Mesendoderm (in vitro differentiated cells): ENCODE measurements at places on chromosomes 13 and 19.
A peak's percentile ranks its signal among the peaks of the same experiment; 100 is the strongest.

GRCh38 chr13:100989392-100989791, 314.8 kb upstream of the TMTC4 start:
- DNase-seq = no peak

- DNase-seq = no peak
Measured at GRCh38 chr19:16207490-16208025, 9.8 kb downstream of the AP1M1 start.

GRCh38 chr13:38590230-38590629, 96.6 kb upstream of the FREM2 start:
- no peak for DNase-seq

DNA sequence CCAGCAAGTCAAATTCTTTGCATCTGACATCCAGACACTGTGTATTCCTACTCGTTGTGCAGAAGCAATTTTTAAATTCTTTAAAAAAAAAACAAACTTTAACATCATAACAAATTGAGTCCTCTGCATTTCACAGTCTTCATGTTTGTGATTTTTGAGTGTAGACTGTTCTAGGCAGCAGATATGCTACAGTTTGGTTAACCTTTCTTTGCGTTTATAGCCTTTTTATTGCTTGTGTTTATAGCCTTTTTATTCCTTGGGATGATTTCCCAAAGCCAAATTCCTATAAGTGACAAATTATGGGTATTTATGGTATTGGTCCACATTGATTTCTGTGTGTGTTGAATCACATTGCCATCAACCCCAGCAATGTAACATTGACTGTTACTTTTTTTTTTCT, 14.9 kb upstream of the RNF113B start:
- no peak for DNase-seq

DNA sequence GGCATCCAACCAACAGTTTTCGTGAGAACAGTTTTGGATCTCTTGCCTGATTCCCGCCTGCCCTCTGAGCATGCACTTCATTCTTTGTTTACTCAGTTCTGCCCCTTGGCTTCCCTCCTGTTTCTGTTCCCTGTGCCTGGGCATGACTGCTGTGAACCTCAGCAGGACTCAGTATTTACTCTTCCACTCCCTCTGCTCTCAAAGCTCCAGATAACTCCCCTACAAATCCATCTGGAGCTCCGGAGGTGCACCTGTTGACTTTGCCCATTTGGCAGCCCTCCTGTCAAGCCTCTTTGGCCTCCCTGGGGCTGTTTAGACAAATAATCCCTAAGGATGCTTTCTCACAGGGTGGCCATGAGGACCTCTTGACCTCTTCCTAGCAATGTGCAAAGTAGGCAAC, 34.2 kb upstream of the ARGLU1 start:
- DNase-seq = no peak

- no peak for DNase-seq
Measured at GRCh38 chr13:76638882-76639281, 247.3 kb downstream of the KCTD12 start.

DNA sequence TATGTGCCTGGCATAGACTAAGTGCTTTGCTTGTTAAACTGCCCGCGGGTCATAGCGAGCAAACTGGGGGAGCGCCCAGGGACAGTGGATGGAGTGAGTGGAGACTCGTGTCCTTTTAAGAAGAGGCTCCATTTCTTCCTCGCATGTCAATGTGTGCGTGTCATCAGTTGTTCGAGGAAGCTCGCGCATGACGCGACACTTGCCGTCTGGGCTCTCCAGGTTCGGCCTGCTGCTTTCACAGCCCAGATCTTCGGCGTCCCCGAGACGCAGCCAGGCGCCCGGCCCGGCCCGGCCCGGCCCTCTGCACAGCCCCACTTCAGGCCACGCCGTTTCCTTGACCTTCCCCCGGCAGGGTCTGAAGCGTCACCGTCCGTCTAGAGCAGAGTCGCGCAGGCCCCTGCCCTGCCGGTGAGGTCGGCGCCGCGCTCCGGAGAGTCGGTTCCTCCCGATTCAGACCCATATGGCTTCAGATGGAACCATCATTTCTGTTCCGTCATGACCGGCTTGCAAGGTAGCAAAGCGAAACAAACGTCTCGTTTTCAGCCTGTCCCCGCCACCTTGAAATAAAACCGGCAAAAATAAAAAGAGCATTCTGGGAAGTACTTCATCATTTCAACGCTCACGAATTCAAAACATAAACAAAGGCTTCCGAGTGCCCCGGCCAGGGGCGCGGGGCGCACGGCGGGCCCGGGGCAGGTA, 599 bp upstream of the ARHGEF7 start:
- DNase-seq = peak; percentile 56

GRCh38 chr19:1250437-1251260, 2.3 kb downstream of the MIDN start:
- DNase-seq = peak; percentile 92

DNA sequence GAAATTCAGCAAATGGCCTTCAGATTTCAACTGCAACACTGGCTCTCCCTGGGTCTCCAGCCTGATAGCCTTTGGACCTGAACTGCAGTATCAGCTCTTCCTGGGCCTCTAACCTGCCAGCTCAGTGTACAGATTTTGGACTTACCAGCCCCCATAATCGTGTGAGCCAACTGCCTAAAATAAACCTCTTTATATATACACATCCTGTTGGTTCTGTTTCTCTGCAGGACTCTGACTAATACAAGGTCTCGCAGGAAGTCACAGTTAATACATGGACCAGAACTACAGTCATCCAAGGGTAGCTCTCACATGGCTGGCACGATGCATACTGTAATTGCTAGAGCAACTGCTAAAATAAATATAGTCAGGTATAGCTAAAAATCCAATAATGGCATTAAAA, 85.1 kb downstream of the KATNAL1 start:
- DNase-seq = no peak

DNA sequence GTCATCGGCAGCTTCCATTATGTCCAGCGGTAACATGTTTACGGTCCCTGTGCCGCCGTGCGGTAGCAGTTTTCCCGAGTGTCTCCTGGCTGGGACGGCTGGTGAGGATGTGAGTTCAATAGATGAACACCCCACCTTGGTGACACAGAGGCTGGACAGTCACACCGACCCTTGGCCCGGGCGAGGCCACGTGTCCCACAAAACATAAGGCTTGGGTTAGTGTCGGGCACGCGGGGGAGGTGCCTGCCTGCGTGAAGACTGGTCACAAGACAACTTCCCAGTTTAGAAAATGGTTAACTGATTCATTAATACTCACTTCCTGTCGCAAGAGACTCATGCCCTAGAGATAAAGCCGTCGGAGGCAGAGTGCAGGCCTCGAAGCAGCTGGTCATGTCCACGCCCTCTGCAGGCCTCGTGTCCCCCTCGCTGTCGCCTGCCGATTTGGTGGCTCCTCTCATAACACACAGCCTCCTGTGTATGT, 17.2 kb downstream of the RASA3 start:
- no peak for DNase-seq

DNA sequence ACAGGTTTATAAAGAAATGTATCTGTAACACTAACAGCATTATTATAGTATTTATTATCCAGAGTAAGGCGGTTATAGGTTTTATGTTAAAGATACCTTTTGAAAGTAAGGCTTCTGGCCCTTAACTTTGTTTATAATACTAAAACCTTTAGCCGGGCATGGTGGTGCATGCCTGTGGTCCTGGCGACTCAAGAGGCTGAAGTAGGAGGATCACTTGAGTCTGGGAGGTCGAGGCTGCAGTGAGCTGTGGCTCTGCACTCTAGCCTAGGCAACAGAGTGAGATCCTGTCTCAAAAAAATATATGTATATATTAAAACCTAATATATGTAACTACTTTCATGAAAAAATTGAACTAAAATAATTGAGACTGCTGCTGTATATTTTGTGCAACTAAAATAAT, 98.7 kb upstream of the KLF5 start:
- DNase-seq = no peak

- DNase-seq = no peak
Measured at GRCh38 chr13:77360032-77360685, 33.3 kb upstream of the MYCBP2 start.

- no peak for DNase-seq
Measured at GRCh38 chr13:43744261-43745031, 42.3 kb downstream of the ENOX1 start.

GRCh38 chr19:19948800-19949199, 48.1 kb downstream of the ZNF93 start:
- DNase-seq = no peak

- DNase-seq = no peak
Measured at GRCh38 chr19:35414442-35414841, 33.6 kb upstream of the FFAR2 start.

DNA sequence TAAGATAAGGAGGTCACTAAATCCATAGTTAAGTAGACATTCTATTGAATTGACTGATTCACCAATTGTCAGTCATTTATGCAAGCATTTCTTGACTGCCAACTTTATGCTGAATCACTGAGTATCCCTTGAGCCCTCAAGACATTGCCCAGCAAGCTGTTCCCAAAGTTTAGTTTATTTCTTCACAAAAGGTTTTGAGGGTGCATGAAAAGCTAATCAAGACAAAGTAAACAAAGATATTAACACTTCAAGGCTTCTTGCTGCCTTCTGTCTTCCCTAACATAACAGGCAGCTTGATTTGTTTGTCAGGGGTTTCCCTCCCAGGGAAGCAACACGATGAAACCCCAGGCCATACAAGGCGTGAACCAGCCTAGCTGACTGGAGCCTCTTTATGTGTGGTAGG, 374.4 kb downstream of the SPRY2 start:
- peak; percentile 79 for DNase-seq

- peak; percentile 77 for DNase-seq
Measured at GRCh38 chr19:48859711-48860572, 8.5 kb downstream of the PLEKHA4 start.

GRCh38 chr19:31331536-31331935, 17.7 kb downstream of the TSHZ3 start:
- DNase-seq = no peak

GRCh38 chr13:102237230-102237629, 164.6 kb downstream of the FGF14 start:
- DNase-seq = no peak

GRCh38 chr13:30731361-30732045, 3.8 kb upstream of the ALOX5AP start:
- no peak for DNase-seq

DNA sequence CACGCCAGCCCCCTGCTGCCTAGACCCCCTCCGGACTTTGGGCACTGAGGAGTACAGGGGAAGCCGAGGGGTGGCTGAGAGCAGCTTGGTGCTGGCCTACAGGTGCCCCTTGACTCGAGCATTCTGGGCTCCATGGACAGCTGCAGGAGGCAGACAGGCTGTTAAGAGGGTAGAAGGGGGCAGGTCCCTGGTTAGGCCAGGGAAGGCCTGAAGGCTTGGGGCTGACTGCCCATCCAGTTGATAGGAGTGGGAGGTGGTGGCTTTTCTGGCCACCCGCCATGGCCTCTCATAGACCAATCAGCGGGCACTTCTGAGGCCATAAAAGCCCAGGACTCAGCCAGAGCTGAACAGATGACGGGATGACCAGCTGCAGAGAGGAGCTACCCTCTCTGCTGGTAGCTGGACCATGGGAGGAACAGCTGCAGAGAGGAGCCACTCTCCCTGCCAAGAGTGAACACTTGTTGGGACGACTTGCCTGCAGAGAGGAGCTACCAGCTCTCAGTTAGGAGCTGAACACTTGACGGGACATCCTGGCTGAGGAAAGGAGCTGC, 10.7 kb upstream of the SUPT20H start:
- no peak for DNase-seq

- DNase-seq = peak; percentile 40
Measured at GRCh38 chr13:71417205-71417604, 449.8 kb downstream of the DACH1 start.

- DNase-seq = no peak
Measured at GRCh38 chr13:34767778-34768177, 174.3 kb upstream of the NBEA start.
